ENCODE measurements at places on chromosomes 12 and 14.

GRCh38 chr12:15794196-15794595 is 5.0 kb upstream of the EPS8 start:
- DNase-seq: no peak

DNA sequence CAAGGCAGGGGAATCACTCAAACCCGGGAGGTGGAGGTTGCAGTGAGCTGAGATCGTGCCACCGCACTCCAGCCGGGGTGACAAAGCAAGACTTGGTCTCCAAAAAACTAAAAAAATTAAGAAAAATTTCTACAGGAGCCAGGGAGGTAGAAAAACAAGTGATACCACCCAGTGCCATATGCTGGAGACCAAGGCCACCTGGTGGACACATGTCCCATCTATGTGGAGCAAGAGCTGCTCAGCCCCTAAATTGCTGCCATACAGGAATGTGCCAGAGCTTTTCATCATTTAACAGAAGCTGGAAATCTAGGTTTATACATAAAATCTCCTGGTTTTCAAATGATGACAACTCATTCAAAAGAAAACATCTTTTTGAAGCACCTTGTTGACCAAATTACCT is 61.4 kb upstream of the ELK3 start:
- DNase-seq: no peak

DNA sequence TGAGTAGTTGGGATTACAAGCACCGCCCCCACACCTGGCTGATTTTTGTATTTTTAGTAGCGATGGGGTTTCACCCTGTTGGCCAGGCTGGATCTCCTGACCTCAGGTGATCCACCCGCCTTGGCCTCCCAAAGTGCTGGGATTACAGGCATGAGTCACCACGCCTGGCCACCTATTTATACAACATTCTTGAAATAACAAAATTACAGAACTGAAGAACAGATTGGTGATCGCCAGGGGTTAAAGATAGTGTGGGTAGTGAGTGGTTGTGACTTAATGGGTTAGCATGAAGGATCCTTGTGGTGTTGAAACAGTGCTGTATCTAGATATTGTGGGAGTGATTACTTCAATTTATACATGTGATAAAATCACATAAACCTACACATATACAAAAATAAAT is 7.4 kb downstream of the GLIPR1L1 start:
- no peak for DNase-seq

DNA sequence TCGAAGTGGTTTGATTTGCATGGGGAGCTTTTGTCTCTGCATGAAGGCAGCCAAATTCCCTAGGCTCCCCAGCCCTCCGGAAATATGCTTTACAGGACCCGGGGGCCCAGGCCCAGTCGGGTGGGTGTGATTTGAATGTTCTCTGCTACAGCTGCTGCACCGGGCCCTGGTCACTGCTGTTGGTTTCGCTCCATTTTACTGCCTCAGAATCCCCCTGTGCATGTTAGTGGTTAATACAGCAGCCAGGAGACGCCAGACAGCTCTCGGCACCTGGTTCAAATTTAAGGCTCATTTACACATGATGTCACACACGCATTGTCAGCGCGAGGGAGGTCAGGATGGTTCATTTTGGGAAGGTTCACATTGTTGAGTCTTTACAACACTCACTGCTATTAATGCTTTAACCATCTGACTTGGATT is 99.6 kb downstream of the SLC38A6 start:
- no peak for DNase-seq

DNA sequence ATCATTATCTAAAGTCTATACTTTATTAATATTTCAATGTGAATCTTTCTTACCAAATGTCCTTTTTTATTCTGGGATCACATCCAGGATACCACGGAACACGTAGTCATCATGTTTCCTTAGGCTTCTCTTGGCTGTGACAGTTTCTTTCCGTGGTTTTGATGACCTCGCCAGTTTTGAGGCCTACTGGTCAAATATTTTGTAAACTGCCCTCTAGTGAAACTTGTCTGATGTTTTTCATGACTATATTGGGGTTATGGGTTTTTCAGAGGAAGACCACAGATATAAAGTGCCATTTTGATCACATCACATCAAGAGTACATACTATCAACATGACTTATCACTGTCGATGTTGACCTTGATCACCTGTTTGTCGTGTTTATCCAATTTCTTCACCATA is 14.1 kb upstream of the SERPINA6 start:
- DNase-seq: no peak

DNA sequence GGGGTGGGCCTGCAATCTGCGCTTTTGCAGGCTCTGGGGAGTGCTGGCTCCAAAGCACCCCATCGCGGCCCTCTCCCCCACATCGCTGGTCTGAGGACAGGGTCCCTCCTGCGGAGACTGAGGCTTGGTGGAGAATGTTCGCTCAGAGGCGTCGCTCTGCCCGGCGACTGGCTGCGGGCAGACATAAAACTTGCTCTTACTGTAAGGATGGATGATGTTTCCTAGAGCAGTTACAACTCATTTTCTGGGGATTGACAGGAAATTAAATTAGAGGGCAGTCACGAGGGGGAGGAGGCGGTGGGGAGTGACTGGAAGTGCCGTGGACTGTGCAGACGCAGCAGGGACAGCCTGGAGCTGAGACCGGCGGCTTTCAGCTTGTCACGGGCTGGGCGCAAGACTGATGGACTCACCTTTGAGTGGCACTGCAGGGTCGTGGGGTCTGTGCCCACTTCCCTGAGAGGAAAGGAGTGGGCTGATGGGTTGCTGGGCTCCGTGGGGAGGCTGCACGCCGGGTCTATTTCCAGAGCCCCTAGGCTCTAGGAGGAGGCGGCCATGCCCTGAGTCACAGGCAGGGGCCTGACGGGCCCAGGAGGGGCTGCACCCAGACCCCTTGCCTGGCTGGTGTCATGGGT is 32.8 kb downstream of the NOC4L start:
- no peak for DNase-seq

DNA sequence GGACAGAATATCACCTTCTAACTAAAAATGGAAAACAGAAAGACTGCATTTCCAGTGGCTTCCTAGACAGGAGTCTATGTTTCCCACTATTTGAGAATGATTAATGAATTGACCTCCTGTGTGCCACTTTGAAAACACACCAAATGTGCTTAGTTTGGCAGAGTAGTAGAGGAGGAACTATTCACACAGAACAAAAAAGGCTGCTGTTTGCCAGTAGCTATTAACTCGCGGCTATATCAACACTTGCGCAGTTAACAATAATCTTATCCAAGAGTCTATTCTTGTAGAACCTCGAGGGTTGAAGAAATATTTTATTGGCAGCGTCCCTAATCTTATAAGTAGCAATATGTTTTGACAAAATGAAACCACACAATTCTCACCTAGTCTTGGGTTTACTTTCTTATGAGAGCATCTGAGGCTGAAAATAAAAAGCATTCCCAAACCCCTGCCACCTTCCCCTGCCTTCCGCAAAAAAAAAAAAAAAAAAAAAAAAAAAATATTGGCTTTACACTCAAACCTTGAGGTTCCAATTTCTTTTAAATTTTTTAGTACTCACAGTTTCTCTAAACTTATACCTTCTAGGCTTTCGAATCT is 127.3 kb upstream of the FLRT2 start:
- no peak for DNase-seq

- DNase-seq: no peak
Observed at GRCh38 chr12:24896171-24896570, 52.7 kb downstream of the BCAT1 start.

- DNase-seq: no peak
Observed at GRCh38 chr12:241266-241665, 21.4 kb downstream of the SLC6A13 start.

GRCh38 chr12:111673503-111673902 is 12.3 kb downstream of the BRAP start:
- DNase-seq: no peak

- no peak for DNase-seq
Observed at GRCh38 chr12:125110641-125111360, 45.6 kb downstream of the AACS start.

DNA sequence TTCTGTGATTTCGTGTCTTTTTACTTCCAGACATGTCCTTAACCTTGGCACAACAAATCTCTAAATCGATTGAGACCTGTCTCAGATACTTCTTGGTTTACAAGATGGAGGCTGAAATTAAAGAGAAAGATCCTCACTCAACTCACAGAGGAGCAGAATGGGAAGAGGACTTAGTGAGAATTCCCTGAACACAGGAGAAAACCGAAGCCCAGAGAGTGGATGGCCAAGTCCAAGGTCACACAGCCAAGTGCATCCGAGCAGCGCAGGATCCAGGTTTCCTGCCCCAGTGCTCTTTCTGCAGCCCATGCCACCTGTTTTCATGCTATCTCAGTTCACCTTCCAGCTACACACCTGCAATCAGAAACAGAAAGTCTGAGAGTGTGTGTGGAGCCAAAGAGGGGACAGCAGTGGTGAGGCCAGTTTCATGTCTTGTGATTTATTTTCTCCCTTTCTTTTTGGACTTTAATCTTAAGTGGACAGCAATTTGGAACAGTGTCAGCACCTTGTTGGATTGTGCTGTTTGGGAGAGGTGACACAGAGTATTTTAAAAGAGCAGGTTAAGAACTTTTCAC is 22.9 kb upstream of the TCL1B start:
- no peak for DNase-seq

DNA sequence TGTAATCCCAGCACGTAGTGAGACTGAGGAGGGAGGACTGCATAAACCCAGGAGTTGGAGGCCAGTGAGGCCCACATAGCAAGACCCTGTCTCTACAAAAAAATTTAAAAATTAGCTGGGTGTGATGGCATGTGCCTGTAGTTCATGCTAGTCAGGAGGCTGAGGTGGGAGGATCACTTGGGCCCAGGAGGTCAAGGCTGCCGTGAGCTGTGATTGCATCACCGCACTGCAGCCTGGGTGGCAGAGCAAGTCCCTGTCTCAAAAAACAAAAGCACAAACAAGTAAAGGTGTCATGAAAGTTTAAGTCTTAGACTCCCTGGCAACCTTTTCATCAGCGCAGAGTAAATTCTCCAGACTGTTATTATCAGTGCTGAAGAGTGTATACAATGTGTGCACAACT is 10.4 kb downstream of the TMEM30B start:
- no peak for DNase-seq

DNA sequence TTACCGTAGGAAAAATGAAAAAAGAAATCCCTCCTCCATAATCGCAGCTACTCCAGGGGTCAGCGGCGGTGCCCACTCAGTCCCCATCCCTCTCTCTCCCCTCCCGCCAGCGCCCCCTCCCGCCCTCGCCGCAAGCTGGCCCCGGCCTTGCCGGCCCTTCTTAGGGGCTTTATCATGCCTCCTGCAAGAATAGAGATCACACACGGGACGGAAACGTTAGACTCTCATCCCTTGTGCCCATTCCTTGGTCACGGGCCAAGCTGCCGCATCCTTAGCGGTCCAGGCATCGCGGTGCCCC is 692 bp upstream of the COX14 start:
- DNase-seq: no peak

DNA sequence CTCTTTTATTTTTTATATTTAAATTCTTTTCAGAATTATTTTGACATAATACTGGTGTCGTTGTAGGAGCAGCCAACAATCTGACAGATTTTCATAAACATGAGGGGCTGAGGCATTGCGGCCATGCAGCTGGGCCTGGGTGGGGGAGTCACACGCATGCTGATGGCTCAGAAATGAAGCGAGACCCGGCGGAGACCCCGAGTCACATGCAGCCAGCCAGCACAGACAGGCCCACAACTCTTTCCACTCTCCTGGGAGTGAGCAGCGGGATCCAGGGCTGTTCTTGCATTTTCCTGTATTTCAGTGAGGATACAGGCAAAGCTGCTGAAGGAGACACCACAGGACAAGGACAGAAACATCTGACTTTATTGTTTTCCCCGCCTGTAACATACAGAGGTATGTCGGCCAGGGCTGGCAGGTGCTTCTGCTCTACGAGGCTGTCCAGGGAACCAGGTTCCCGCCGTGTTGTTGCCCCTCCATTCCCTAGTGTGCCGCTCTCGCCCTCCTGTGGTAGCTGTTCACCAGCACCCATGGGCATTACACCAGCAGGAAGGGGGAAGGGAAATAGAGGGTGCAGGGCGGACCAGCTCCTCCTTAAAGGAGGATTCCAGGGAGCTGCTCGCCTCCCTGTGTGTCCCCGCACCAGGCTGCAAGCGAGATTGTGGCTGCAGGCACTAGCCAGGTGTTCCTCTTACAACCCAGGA is 30.5 kb downstream of the FZD10 start:
- no peak for DNase-seq

GRCh38 chr12:68122236-68122920 is 37.2 kb downstream of the IFNG start:
- no peak for DNase-seq

DNA sequence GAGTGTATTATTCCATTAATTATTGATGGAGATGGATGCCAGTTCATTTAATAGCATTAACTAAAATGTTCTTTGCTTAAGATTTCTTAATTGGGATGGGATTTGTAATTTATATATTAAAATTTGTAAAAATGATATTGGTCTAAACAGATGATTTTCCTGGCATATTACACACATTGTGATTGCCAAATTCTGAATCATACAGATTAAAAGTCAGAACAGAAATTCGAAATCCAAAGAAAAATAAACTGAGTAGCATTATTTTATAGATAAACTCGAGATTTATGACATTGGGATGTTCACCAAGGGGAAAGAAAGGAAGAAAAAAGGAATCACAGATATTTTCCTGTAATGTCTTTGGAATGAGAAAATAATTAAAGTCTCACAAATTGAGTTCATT is 481.1 kb downstream of the CCER1 start:
- DNase-seq: no peak

DNA sequence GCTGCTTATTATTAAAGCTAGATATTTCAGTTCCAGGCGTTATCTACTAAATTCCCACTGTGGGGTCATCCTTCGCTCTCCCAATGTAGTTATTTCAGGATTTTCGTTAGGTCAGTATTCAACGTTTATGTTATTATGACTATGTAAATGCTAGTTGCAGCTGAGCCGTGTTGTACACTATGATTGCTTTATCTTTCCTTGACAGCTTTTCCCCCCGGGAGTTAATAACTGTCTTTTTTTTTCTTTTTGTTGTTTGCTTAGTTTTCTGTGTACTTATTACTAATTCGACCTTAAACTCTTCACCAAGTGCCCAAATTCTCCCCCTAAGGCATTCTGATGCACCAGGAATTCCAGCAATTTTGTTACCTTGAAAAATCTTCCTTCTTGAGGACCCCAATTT is 48.5 kb downstream of the SUDS3 start:
- no peak for DNase-seq

GRCh38 chr12:131494741-131495524 is 216.0 kb upstream of the SFSWAP start:
- no peak for DNase-seq

GRCh38 chr12:1839956-1840951 is 19.9 kb downstream of the LRTM2 start:
- DNase-seq: no peak

DNA sequence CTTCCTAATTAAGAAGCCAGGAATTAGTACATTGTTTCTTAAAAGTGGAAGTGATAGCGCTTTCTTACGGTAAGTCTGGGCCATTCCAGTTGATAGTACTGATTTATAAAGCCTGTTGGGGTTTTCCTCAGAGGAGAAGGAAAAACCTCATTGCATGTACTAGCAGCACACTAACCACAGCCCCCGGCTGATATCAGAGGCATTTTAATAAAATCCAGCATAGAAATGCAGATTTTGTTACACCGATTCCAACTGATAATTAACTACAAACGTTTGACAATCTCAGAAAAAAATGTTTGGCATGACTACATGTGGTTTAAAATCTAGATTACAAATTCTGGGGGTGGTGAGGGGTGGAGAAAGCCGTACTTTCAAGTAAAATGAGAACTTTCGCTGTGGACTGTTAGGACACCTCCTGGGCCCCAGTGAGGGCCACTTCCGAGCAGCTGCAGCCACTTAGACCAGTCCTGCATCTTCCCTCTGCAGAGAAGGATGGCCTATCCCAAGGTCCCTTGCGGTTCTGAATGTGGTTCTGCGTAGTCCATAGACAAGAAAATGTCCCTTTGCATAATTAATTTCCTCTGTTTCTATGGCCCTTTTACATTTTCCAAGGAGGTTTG is 374.4 kb downstream of the NUAK1 start:
- no peak for DNase-seq
